ENCODE measurements at places on chromosomes 12 and 14.

DNA sequence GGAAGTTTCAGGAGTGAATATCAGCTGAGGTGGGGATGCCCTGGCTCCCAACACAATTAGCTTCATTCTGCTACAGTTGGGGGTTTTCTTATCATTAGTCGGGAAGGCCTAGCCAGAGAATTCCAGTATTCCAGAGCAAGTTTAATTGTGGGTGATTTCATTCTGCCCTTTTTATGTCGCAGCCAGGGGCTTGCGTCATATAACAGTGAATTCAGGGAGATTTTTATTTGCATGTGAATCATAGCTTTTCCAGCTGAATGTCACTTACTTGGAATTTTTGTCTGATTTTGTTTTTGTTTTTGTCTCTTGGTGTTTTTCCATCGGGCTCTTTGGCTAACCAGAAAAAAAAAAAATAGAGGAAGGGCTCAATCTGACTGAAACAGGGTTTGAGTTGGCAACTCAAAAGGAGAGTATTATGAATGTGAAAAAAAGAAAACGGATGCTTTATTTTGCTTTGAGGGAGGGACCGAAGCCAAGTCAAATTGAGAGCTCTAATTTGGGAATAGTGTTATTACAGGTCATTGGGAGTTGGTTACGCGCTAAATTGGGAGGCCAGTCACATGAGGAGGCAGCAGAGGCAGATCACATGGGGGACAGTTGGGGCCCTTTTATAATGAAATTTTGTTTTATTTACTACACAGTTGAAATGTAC lies 119.4 kb downstream of the SAMD4A start:
- DNase-seq, result no peak

DNA sequence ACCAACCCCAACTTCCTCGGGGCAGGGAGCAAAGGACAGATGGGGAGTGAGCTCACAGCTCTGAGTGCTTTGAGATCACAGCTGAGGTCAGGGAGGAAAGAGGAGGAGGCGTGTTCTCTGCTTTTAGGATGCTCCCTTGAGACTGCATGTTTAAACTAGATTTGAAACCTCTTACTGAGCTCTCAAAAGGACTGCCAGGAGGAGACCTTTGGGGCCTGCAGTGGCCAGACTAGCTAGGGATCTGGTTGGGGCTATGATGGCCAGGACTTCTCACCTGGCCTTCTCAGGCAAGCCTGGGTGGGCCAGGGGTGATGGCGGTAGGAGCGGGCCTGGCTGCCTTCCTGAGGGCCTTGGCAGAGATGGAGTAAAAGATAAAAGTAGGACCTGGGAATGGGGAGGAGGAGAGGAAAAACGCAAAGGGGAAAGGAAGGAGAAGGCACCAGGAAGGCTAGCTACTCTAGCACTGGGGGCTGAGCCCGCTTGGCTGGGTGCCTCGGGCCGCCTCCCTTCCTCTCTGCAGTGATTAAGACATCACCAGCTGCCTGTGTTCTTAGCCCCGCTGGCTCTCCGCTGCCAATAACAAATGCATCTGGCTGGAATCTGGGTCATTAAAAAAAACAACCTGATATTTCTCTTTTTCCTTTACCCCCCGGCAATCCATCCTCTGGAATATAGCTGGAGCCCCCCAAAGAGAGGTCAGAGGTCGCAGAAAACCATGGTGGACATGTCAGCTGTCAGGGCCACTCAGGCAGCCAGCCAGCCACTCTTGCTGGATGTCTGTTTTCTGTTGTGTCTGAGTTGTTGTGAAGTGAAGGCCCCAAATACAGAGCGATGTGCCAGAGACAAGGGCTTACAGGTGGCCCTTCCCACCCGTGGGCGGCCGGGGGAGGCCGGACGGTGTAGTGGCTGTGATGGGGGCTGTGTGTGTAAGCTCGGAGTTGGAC lies 141.3 kb downstream of the TSPAN9 start:
- DNase-seq, result no peak

DNA sequence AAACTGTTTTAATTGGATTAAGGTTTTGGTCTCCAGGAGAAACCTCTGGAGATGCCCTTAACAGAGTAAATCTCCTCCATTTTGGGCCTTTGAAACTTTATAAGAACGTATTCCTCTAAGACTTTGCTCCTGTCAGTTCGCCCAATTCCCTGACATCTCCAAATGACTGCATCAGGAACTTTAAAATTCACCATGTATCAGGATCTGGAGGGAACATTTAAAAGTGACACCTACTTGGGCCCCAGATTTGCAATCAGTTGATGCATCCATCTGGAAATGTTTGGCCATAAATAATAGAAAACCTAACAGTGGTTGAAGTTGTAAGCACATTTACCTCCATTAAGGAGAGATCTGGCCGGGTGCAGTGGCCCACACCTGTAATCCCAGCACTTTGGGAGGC lies 144.1 kb upstream of the WSCD2 start:
- DNase-seq, result no peak

GRCh38 chr12:56158926-56159461 lies 835 bp downstream of the MYL6 start:
- no peak for DNase-seq

DNA sequence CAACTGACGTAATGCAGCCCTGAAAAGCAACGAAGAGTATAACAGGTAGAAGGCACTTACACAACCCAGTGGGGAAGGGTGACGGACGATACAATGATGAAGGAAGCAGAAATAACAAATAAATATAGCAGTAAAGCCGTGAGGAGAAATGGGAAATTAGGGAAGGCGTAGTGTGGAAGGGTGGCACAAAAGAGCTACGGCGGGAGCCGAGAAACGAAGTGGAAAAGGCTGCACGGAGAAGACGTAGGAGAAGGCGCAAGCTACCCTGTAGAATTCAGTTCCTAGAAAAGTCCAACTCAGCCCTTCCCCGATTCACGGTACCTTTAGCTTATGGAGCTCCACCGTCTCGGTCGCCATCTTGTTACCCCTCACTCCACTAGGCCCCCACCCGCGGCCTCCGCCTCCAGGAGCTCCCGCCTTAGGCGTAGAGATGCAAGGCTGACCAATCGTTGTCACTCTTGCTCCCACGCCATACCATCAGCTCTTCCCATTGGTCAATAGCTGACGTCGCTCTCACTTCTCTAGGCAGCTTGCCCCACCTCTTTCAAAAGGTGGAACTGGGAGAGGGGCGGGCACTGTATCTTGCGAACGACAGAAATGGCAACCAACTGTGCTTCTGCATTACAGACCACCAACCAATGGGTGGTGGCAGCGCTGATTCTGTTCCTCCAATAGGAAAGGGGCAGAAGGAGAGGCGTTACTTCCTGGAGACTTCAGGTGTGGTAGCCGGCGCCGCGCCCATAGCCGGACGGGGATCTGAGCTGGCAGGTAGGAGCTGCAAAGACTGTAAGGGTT lies at the start of the genes ORMDL2 and SARNP:
TSS of gene ORMDL2 (plus strand) at position 697 of the 795 bp plus-strand sequence. CDS start 959 bp downstream, outside the sequence.
TSS of gene SARNP (minus strand) at position 380 of the 795 bp plus-strand sequence. CDS start at position 357, 23 bp downstream.
- peak; percentile 76 for DNase-seq

DNA sequence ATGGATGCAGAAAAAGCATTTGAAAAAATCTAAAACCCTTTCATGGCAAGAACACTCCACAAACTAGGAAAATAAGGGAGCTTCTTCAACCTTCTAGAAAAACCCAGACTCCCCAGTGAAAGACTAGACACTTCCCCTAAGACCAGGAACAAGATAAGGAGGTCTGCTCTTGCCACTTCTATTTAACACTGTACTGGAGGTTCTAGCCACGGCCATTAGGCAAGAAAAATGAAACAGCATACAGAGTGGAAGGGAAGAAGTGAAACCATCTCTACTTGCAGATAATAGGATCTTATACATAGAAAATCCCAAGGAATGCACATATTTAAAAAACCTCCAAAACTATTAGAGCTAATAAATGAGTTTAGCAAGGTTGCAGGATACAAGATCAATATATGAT lies 42.3 kb downstream of the CHGA start:
- DNase-seq, result no peak

GRCh38 chr12:52331833-52332232 lies 10.6 kb upstream of the KRT83 start:
- no peak for DNase-seq

Measured in stimulated activated CD4-positive, alpha-beta T cell treated with anti-CD3 and anti-CD28 coated beads, Interleukin-1b, Interleukin-23, amount 100 ng/mL, for 1 hour (primary cell).